ENCODE measurements at places on chromosomes 2 and 18.

DNA sequence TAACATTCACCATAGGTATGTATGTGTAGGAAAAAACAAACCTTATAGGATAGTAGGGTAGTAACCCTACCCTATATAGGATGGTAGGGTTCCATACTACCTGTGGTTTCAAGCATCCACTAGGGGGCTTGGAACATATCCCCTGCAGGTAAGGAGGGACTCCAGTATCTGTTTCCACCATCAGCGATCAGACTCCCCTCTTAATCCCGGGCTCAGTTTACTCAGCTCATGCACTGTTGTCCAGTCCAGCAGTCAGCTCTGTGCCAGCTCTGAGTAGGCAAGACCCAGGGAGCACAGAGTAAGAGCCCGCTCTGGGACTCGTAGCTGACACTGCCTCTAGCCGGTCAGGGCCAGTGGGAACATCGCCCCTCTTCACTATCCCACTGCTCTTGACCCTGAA, 61.7 kb downstream of the MEX3C start:
- no peak for DNase-seq

DNA sequence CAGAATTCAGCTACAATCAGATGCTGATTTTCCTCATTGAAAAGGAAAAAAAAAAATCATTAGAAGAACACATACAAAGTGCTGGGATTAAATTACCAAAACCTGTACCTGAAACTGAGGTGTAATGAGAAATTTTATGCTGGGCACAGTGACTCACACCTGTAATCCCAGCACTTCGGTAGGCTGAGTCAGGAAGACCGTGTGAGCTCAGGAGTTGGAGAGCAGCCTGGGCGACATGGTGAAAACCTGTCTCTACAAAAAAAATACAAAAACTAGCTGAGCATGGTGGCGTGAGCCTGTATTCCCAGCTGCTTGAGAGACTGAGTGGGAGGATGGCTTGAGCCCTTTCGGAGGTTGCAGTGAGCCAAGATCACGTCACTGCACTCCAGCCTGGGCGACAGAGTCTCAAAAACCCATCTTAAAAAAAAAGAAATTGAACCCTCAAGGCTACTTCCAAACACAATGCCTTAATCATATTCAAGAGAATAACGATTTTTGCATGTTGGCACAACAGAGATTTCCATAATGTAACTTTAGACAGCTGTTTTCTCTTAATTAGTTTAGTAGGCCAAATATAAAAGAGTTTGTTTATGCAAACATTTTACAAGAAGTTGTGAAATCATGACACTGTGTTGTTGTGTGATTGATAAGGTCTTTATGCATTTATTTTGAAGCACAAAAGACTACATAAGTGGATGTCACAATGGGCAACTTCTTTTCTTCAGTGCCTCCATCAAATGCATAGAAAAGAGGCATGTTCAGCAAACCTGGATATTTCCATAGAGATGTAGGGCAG, 63.9 kb downstream of the FAM161A start:
- DNase-seq = no peak

DNA sequence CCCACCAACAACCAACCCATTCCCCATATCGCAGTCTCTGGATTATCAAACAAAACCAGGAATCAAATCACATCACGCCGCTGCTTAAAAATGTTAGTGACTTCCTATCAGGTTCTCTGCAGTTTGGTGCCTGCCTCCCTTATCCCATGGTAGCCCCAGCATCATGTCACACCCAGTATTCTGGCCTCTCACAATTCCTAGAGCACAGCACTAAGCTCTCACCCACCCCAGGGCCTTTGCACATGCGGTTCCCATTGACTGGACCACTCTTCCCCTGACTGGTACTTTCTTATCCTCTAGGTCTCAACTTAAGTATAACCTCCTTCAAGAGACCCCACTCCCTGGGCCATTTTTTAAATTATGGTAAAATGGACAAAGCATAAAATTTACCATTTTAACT, 12.8 kb downstream of the ATP8B1 start:
- DNase-seq = no peak

DNA sequence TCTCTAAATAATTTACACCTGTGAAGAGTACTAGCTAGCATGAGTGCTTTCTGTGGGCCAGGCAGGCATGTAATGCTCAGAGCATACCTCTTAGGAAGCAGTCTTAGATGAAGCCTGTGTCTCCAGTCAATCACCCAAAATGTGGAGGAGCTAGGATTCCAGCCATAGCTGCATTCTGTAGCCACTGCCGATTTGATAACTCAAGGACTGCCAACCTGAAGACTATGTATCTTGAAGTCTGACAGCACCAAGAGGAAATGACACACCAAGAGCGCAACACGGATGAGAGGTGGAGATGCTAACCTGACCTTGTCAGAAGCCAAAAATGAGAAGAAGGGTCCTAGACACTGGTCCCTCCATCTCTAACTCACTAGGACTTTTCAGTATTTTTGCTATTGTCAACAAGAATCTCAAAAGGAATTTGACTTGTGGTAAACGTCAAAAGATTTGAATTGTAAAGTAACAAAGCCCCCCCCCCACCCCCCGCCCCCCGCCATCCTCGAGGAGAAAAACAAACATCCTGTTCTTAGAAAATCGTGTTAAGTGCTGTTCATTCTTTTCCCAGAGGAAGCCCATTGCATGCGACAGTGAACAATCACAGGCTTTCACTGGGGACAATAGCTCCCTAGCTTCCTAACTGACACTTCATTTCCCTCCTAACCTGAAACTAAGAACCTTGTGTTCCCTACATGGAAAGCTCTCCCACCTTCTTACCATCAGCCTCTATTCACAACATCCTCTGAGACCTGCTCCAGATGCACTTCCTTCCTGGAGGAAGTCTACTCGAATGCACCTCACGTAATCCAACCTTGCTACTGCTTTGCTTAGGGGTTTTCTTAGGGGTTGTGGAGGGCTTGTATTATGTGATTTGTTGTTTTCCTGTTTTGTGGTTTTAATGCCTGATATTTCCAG, 14.7 kb downstream of the CDC42EP3 start:
- no peak for DNase-seq

- DNase-seq = no peak
These were observed 24.9 kb upstream of the ERICH2 start for GRCh38 chr2:170745305-170745704.

- no peak for DNase-seq
These were observed 10.8 kb downstream of the SIX3 start for GRCh38 chr2:44952143-44952805.

- DNase-seq = no peak
These were observed 336.5 kb downstream of the TNS1 start for GRCh38 chr2:217666338-217666737.

GRCh38 chr2:98114643-98115330, 27.8 kb downstream of the VWA3B start:
- DNase-seq = no peak

- no peak for DNase-seq
These were observed 9.3 kb upstream of the THADA start for GRCh38 chr2:43605079-43605655.

DNA sequence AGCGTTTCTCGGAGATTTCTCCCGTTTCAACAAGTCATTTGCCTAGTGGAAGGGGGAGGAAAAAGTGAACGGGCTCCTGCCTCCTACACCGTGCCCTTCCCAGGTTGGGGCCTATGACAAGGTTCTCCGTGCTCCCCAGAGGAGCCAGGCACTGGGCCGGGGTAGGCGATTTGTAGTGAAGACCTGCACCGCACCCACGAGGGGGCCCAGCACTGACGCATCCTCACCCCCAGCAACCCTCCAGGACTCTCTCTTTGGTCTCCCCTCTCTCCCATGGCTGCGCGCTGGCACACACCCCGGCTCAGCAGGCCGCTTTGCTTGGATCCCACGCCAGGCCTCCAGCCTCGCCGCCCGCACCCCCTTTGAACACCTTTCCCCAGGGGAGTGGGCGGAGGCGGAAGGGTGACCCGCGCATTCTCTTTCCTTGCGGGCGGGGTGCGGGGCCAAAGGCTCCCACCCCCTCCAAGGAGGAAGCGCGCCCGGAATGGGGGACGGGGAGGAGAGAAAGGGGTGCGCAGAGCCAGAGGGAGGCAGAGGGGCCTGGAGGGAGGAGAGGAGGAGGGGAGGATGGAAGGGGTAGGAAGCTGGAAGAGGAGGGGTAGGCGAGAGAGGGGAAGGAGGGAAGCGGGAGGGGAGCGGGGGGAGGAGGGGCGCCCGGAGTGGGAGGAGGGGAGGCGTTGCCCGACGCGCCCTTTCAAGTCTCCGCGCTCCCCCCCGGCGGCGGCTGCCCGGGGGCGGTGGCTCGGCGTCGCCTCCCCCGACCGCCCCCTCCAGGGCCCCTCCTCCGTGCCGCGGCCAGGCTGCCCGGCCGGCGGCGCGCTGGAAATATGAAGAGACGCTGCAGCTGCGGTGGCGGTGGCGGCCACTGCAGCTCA, at the start of gene APCDD1:
Gene APCDD1, plus strand, starts transcription at position 830 of the 875 bp plus-strand sequence. CDS start 347 bp downstream, outside the sequence.
- no peak for DNase-seq

DNA sequence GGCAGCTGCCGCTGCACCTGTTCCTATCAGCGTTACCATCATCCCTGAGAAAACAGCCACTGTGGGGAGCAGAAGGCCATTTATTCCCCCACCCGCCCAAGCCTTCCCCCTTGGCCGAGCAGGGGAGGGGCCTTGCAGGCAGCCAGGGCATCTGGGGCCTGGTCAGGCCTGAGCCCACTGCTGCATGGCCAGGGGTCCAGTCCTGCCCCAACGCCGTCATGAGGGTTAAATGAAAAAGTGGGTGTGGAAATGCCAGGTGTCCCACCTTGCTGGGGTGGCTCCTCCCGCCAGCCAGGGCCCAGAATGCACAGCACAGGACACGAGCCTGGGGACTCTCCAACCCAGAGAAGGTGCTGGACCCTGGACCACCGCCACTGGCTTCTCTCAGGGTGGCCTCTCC, 14.2 kb downstream of the ANO7 start:
- DNase-seq = no peak

DNA sequence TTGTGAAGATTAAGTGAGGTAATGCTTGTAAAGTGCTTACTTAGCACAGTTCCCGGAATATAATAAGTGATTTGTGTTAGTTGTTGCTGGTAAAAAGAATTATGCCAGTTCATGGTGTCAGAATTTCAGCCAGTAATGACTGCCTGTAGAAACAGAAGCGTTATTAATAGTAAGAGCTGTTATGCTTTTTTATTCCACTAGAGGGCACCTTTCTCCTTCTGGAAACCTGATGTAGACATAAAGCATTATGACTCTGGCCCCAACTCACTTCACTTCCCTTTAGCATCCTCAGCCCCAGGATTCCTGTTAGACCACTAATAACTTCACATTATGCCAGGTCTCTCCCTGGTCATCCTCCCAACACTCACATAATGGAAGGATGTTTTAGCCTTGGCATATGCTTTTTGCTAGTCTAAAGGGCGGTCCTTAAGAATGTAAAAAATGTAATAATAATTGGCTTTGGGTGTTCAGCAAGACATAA, 34.9 kb downstream of the C18orf54 start:
- no peak for DNase-seq

DNA sequence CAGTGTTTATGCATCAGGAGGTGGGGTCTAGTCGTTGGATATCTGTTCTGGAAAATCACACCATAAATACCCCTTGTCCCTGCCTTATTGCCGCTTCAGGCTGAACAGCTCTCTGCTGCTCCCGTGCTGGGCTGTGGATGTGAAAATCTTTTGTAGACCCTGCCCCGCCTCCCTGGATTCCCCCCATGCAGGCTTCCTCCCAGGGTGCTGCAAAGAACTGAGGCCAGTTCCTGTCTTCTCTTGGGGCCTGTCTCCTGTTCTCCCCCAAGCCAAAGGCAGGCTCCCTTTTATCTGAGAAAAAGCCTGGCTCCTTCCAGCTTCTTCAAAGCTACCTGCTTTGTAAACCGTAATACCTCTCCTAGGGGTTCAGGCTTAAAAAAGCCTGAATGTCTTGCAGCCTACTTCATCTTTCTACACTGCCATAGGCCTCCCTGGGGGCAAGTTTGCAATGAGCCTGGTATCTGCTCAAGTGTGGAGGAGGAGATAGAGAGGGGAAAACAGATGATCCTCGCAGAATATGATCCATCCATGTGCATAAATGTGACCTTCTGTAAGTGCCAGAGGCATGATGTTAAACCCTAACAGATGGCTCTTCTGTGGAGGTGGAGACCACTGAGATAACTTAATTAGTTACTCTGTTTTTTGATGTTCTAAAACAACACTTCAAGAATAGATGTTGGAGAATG, 55.3 kb downstream of the VWA3B start:
- no peak for DNase-seq

- DNase-seq = no peak
These were observed 54.5 kb downstream of the ACVR1 start for GRCh38 chr2:157821519-157822131.

DNA sequence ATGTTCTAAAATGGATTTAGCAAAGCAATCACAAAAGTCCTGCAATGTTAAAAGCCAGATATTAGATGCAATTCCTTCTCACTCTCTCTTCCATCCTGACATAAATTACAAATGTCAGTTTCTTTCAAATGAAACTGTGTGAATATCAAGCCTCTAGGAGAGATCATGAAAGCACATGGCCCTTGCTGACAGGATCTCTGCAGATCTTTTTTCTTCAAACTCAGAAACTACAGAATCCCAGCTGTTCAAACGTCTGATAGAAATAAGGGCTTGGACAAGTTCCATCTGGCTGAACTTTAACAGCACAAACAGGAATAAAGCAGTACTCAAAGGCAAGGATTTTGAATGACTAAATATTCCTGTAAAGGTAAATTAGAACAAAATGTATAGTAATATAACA, 47.6 kb downstream of the PDE1A start:
- DNase-seq = no peak
